ENCODE measurements at places on chromosomes 6 and 20.

DNA sequence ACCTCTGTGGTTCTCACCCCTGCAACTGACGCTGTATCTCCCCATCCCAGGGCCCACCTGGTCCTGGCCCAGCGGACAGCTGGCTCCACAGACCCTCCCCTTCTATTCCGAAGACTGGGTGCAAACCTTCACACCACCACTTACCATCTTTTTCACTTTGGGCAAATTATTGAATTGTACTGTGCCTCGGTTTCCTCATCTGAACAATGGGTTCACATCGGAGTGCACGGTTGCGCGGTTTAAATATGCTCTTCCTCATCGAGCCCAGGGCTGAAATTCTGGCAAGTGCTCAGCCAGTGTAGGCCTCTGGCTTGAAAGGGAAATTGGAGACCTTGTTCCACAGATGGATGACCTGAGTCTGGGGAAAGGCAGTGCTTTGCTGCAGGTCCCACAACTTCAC lies 2.9 kb upstream of the ARFGAP1 start:
- DNase-seq: no peak

- no peak for DNase-seq
Measured at GRCh38 chr6:170438861-170439260, 114.2 kb downstream of the PSMB1 start.

- DNase-seq: no peak
Measured at GRCh38 chr20:15925376-15925775, 647.9 kb downstream of the KIF16B start.

DNA sequence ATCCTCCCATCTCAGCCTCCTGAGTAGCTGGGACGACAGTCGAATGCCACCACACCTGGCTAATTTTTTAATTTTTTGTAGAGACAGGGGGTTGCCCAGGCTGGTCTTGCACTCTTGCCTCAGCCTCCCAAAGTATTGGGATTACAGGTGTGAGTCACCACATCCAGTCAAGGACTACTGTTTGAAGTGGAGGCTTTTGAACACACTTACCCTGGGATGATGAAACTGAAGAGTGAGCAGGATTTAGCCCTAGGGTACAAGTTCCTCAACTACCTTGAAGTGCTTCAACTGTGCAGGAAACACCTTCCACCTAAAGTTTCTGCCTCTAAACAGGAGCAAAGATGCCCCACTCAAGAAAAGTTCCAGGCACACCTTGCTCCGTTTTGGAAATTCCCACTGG lies 15.7 kb upstream of the PARD6B start:
- no peak for DNase-seq

DNA sequence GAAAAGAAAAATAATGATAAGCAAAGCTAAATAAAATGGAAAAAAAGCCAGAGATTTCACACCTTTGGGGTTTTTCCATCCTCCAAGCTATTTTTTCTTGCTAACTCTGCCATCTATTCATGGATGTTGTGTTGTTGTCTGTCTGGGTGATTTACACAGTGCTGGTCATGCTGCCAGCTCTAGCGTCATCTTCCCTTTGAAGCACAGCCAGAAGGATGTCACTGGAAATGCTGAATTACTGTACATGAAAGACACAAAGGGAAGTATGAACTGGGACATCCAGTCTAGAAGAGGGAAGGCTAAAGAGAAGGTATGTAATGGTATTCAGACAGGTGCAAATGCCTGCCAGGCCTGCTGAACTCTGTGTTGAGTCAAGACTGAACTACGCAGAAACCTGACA lies 241.9 kb upstream of the STXBP5 start:
- no peak for DNase-seq

DNA sequence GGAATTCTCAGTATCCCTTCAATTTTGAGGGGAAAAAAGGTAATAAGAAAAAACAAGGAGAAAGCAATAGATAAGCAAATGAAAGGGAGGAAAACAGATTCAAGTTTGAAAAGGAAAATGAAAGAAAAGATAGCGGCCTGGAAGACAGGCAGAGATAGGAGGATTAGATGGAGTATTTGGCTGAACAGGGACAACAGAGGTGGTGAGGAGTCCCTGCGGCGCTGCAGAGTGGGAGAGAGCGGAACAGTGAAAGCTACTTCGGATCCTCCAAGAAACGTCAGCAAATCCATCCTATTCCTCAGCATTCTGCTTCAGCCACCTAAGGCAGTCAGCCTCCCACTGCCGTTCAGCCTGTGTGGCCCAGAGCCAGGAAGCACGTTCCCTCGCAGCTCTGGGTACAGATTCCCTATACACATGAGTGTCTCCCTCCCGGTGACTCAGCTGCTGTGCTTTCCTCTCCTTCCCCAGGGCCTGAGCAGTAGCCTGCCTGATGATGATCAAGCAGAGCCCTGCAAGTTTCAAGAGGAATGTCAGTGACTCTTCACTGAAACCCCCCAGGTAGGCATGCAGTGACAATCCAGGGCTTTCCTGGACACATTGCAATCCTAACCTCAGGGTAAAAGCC lies 43.4 kb upstream of the CDYL start:
- no peak for DNase-seq

DNA sequence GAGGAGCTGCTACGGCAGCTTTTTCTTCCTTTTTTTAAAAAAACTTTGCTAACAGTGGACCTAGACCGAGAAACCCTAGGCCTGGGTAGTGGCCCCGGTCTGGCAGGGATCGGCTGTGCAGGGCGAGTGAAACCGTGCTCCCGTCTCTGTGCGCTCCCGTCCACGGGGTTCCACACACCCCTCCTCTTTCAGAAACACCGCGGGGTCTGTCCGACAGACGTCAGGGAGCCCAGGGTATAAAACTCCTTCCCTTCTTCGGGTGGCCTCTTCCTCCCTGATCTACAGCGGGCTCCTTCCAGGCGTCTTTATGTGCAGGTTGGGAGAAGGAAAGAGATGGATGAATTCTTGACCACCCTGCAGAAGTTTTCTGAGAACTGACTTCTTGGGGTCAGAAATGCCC lies 27.1 kb upstream of the SMOC2 start:
- no peak for DNase-seq

DNA sequence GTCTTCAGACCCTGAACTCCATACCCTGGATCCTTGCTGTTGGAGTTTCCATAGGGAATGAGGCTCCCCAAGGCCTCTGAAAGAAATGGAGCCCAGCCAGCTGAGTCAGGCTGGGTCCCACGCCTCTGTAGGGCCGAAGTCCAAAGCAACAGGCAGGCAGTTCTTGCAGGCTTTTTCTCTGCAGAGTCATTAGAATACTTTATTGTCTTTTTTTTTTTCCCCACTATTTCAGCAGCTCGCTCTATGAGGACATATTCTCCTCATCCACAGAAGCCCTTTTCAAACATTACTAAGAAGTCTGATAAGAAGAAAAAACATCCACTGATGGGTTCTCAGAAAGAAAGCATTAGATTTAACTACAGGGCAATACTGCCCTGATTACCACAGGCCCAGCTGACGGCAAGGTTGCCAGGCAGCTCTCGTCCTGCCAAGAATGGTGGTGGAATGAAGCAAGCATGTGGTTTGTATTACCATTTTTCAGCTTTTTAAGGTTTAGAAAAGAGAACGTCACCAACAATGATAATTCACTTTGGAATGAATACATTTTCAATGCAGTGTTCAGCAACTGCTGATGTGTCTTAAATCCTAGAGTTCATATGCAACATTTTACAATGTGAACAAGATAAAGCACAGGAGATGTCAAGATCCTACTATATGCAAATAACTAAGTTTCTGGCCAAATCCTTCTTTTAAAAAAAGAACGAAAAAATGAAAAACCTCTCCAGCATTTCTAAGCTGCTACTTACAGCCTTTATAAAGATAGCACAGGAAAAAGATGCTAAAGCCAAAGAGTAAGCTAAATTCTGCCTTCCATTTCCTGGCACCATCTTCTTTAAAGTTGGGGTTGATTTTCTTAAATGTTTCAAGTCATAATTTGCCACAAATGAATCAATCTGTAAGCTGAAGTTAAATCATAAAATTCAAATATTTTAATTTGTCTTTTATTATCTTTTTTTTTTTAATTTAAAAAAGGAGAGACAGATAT lies 223.6 kb upstream of the CITED2 start:
- no peak for DNase-seq

- no peak for DNase-seq
Measured at GRCh38 chr20:5474646-5475550, 158.1 kb upstream of the PROKR2 start.

- DNase-seq: no peak
Measured at GRCh38 chr6:91043751-91044150, 456.9 kb upstream of the MAP3K7 start.

DNA sequence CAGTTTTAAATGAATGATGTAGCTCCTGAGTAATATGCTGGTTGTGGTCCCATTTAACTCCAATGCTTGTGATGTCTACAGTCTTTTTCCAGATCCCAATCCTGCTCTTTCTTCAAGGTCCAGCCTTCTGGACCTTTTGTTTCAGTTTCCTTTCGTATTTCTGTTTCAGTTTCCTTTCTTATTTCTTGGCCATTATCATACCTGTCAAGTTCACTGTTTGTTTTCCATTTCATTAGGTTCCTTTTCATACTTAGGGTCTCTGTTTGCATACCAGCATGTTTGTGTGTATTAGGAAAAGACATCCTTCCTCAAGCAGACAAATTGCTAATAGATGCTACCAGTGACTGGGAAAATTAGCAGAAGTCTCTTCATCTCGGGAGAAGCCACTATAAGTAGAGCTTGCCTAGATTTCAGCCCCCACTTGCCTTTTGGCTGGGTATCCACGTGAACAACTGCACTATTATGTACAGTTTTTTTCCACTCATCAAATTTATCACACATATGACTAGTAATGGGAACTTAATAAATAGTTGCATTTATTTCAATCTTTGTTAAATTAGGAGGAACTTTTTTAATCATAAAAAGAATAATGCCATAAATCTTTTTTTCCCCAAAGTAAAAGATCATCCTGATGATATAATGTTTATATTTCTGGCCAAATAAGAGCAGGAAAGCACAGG lies 583.4 kb downstream of the BCKDHB start:
- no peak for DNase-seq

GRCh38 chr20:37564016-37564387 lies 36.3 kb upstream of the BLCAP start:
- no peak for DNase-seq

DNA sequence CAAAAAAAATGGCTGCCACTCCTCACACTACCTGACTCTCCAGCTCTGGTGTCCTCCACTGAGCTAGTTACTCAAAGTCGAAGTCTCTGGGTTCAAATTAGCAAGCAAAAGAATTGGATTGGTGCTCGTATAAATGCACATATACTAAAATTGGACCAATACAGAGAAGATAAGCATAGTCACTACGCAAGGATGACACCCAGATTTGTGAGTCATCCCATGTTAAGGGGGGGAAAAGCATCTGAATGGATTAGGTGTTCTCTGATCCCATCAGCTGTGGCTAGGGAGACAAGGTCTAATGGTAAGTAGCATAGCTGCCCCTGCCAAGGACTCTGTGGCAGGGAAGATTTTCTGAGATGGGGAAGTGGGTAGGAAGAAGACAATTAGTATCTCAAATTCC lies 18.3 kb upstream of the AMD1 start:
- no peak for DNase-seq

GRCh38 chr6:169589699-169590257 lies 112.1 kb downstream of the WDR27 start:
- DNase-seq: no peak

GRCh38 chr6:136235233-136235564 lies 14.9 kb downstream of the MTFR2 start:
- no peak for DNase-seq

GRCh38 chr6:118706702-118707101 lies 55.3 kb upstream of the CEP85L start:
- DNase-seq: no peak

- DNase-seq: no peak
Measured at GRCh38 chr6:44564906-44565524, 177.5 kb downstream of the CDC5L start.

DNA sequence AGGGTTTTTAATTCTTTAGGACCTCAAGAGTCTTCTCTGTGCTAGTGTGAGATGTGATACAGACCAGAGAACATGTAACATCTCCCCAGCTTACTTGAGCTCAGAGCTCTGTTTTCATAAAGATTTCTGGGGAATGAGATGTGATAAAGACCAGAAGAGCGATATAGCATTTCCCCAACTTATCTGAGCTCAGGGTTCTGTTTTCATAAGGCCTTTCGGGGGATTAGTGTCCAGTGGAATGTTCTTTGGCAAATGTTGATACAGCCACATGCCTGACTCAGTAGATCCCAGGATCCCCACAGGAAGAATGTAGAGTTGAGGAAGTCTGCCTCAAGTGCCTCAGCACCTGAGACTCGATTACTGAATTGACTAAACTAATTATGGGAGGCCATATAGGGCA lies 18.7 kb upstream of the TOP1 start:
- DNase-seq: no peak

GRCh38 chr6:111553580-111553979 lies 52.1 kb downstream of the TRAF3IP2 start:
- DNase-seq: peak; percentile 16

DNA sequence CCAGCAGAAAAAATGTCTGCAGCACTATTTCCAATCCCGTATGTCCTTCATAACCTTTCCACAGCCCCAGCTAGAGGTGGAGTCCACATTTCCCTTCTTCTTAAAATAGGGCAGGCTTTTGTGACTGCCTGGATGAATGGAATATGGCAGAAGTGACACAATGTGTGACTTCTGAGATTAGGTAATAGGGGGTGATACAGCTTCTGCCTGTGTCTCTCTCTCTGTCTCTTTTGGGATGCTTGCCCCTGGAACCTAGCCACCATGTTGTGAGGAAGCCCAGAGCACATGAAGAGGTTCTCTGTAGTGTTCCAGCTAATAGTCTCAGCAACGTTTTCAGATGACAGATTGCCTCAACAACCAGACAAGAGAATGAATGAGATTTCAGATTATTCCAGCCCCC lies 51.4 kb downstream of the CLIC5 start:
- DNase-seq: no peak

GRCh38 chr6:4973982-4974745 lies 29.7 kb downstream of the RPP40 start:
- peak; percentile 56 for DNase-seq

GRCh38 chr6:21003780-21004541 lies 469.7 kb downstream of the CDKAL1 start:
- DNase-seq: peak; percentile 32

DNA sequence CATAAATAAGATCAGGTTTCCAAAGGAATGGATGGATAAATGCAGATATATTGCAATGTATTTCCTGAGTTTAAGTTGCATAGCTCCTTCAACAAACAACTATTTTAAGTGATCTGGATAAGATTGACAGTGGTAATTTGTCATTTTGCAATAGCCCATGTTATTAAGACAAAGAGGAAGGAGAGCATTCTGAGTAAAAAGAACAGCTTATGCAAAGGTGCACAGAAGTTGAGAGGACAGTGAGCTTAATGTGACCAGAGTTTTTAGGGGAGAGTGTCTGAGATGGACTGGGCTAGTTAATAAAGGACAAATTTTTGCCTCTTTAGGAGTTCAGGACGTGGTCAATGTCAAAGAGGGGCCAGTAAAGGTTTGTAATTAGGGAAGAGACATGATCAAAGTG lies 48.8 kb upstream of the FBXO30 start:
- no peak for DNase-seq

GRCh38 chr6:168009331-168009730 lies 11.9 kb downstream of the KIF25 start:
- no peak for DNase-seq

- peak; percentile 41 for DNase-seq
Measured at GRCh38 chr6:149544646-149545257, 1.1 kb downstream of the PPIL4 start.
